Activated gamma-delta T cell treated with Interleukin-2 at 50 U/mL for 16 hours (primary cell): ENCODE measurements at places on chromosomes 3 and 15.

- no peak for DNase-seq
Observed at GRCh38 chr3:52721002-52721729, 15.3 kb downstream of the SPCS1 start.

DNA sequence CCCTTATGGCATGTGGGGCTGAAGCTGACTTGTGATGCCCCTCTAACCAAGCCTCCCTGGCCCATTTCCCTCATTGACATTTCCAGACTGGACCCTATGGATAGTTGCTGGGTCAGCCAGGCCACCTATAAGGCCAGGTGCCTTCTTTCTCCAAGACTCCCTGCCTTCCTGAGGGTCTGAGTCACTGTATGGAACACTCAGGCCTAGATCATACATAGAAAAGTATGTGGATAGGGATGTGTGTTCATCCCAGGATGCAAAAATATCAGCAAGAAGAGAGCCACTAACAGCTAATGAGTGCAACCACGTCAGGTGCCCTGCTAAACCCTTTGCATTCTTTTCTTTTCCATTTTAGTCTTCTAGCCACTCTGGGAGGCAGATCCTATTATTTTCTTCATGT lies 168.4 kb upstream of the WNT5A start:
- no peak for DNase-seq

GRCh38 chr3:172218350-172219323 lies 179.3 kb downstream of the FNDC3B start:
- DNase-seq = no peak

GRCh38 chr3:46576-46975 lies 150.0 kb upstream of the CHL1 start:
- no peak for DNase-seq

DNA sequence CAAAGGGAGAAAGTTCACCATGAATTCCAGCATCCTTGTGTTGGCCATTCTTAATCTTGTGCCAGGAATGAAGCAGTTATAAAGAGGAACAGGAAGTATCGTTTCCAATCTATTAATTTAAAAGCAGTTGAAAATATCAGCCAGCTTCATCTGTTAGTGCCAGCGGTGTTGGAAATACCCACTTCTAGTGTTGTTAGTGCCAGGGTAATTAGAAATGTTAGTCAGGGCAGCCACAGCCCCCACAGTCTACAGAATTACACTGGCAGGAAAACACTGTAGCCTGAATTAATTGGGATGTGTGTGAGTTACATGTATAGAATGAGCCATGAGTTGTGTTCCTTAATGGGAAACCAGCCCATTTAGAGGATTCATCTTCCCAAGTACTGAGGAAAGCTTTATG lies 127.8 kb downstream of the GHSR start:
- no peak for DNase-seq
